Effector CD8-positive, alpha-beta T cell (primary cell): ENCODE measurements at places on chromosomes 7 and 10.

- DNase-seq, result no peak
Measured at GRCh38 chr7:158596745-158597144, 9.1 kb upstream of the PTPRN2 start.

DNA sequence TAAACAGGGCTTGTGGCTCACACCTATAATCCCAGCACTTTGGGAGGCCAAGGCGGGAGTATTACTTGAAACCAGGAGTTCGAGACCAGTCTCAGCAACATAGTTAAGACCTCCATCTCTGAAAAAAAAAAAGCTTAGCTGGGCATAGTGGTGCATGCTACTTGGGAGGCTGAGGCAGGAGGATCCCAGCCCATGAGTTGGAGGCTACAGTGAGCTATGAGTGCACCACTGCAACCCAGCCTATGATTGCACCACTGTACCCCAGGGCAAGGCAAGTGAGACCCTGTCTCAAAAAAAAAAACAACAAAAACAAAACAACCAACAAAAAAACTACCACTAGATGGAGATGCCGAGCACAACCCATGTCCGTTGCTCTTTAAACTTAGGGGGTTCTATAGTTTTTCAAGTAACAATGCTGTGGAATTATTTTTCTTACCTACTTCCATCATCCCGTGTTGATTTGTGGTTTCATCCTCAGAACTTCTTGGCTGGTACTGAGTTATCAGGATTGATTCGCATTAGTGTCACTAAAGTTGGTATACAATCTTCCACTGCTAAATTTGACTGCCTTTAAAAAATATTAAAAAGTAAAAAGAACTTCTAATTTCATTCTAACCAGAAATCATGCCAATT is 12.2 kb upstream of the REPIN1 start:
- no peak for DNase-seq

DNA sequence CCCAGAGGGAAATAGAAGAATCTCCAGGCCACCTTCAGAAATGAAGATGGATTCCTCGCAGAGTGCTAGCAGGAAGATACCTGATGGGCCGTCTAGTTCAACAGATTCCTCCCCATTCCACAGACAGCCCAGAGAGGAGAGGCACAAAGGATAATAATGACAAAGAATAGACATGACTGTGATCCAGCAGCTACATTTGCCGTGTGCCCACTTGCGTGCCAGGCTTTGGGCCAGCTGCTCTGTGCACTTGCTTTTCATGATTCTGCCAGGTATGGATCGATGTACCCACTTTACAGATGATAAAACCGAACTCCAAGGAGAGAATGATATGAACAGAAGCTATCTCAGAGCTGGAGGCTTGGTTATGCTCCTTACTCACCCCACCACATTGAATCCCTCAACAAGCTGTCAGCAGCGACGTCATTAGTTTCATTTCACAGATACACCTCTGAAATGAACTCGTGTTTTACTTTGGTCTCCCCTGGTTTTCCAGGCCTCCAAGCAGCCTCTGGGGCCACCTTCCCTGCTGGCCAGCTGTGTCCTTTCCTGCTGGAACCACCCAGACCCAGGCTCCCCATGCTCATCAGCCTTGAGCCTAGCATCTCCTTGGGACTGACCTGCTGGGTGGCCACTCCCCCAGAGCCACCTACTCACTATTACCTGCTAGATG is 11.9 kb upstream of the WDFY4 start:
- DNase-seq, result no peak

- no peak for DNase-seq
Measured at GRCh38 chr7:6556196-6556595, 4.9 kb upstream of the GRID2IP start.

- DNase-seq, result no peak
Measured at GRCh38 chr7:81865754-81866153, 95.9 kb upstream of the HGF start.
